ENCODE measurements at places on chromosomes 5 and 9.
A peak's percentile ranks its signal among the peaks of the same experiment; 100 is the strongest.

DNA sequence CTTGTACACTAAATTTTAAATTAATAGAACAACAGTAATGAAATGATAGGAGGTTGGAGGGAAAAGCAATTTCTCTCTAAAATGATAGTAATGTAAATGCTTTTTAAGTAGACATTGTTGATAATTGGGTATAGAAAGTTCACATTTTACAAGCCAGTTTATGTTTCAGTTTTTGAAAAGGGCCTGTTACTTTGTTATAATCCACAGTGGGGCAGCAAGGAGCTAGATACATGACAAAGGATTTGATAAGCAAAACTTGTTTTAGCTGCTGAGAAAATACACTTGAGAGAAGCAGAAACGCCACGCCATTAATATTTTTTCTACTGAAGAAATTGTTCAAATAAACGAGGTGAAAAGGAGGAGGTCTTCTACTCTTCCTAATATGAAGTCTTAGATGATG lies 30.2 kb downstream of the SREK1 start:
- no peak for DNase-seq

- no peak for DNase-seq
These were observed 265.2 kb upstream of the RASA1 start for GRCh38 chr5:87002485-87002884.

GRCh38 chr9:102101723-102102122 lies 363.3 kb upstream of the GRIN3A start:
- no peak for DNase-seq

DNA sequence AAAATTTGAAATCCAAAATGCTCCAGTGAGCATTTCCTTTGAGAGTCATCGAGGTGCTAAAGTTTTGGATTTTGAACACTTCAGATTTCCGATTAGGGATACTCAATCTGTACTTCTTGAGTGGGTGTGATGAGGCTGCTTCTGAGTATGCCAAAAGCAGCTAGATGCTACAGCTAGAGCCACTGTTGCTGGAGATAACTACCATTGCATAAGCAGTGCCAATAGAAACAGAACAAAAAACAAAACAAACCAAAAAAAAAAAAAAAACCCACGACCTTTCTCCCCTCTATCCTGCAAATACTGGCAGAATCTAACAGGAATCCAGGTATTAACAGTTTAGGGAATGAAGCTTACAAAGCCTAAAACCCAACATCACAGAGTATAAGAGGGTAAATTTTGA lies 43.5 kb downstream of the PKD2L2 start:
- no peak for DNase-seq

- no peak for DNase-seq
These were observed 76.4 kb upstream of the TARS1 start for GRCh38 chr5:33364406-33364805.

- DNase-seq: no peak
These were observed 69.0 kb downstream of the UGCG start for GRCh38 chr9:111965566-111966019.

- no peak for DNase-seq
These were observed 369.5 kb downstream of the TAF11L14 start for GRCh38 chr5:18003784-18004183.

- no peak for DNase-seq
These were observed 8.3 kb upstream of the CXXC5 start for GRCh38 chr5:139639619-139640380.

DNA sequence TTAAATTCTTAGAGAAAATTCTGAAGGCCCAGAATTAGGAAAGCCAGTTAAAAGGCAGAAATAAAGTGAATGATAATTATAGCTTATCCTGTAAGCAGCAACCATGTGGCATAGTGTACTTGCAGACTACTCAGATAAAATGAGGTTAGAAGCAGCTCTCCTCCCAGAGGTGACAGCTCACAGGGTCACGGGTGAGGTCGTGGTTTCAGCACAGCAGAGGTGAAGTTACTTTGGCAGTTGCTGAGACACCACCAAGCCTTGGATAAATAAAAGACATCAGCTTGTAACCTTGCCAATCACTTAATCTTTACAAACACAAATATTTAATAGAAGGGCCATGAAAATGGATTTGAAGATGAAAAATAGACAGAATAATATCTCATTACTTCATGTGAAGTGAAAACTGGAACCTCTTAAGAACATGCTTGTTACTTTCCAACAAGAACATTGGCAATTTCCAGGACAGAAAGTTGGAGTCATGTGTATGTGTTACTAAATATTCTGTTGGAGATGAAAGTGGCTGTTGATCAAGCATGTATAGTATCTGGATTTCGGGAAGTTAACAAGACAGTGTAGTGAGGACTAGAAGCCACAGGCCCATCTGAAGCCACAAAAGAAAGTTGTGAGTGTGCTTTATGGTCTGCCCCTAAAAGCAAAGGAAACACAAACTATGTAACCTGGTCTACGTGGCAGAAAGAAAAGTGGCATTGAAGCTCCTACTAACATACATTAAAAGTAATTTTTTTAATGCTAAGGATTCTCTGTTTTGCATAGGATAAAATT lies 134.4 kb downstream of the ERCC6L2 start:
- DNase-seq: peak; percentile 34

- no peak for DNase-seq
These were observed 40.0 kb downstream of the TMEM252 start for GRCh38 chr9:68500457-68501381.

- no peak for DNase-seq
These were observed 31.1 kb downstream of the ATP6V0E1 start for GRCh38 chr5:173014671-173015070.

- DNase-seq: no peak
These were observed 100.4 kb downstream of the VPS13A start for GRCh38 chr9:77277719-77278118.

DNA sequence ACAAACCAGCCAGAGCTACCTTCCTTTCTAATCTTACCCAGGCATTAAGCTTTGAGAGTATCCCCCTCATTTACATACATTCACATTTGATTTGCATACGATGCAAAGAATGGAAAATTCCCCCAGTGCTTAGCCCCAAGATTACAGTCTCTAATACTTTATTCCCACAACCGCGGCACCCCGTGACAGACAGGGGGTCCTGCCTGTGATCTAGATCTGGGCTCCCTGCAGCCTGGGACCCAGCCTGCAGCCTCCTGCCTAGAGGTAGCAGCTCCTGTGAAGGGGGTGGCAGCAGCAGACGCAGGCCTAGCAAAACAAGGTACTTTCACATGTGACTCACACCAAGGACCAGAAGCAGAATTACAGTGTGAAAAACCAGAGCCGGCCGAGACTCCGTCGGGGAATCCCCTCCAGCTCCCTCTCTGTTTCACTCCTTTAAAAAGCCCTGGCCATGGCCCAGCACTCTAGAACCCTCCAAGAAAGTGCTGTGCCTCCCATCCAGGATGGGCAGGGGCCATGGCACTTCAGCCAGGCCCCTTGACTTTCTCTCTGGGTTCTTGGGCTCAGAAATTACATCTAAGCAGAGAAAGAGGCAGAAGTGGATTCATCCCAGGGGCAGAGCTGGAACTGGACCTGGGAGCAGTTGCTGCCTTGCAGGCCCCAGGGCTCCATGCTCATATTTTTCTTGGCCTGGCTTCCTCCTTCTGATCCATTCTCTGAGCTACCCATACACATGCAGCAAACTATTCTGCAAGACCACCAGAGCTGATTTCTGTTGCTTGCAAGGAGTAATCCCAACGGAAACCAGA lies 14.0 kb upstream of the TCF7 start:
- DNase-seq: peak; percentile 65

- DNase-seq: no peak
These were observed 19.8 kb downstream of the COL27A1 start for GRCh38 chr9:114174876-114175771.

- DNase-seq: peak; percentile 25
These were observed 35.9 kb downstream of the KIF2A start for GRCh38 chr5:62341783-62342475.

DNA sequence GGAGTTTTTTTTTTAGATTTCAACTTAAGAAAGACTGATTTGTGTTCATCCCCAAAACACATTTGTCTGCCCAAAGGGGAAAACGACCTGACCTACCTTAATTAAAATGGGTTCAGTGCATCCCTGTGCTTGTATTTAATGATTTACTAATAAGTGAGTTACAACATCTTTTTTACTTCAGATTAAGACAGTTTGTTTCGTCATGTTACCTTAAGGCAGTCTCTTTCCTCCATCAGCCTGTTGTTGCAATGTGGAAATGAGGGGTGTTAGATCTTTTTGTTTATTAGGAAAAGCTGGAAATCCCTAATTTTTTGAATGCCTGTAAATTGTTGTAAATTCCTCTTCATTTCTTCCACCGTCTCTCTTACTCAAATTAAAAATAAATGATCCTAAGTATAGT lies 177.5 kb downstream of the GDNF start:
- no peak for DNase-seq

- DNase-seq: no peak
These were observed 65.1 kb downstream of the EFNA5 start for GRCh38 chr5:107605596-107606125.

- no peak for DNase-seq
These were observed 246.9 kb upstream of the ZNF462 start for GRCh38 chr9:106616026-106616425.

GRCh38 chr9:114522286-114522685 lies 17.0 kb upstream of the WHRN start:
- DNase-seq: no peak

DNA sequence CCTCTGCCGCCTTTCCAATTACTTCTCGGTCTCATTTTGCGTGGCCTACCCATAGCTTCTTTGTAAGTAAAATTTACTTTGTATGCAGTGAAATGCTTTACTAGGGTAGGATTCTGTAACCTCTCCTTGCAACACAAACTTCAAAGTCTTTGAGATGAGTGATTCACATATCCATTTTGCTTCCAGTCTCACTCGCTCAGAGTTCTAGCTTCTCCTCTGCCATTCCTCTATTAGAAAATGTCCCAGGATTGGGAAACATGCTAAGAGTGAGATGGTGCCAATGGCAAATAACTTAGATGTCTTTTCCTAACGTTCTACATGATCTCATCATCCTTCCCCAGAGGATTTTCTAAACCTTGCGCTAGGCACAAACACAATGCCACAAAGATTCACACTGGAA lies 270.5 kb upstream of the SLC30A5 start:
- DNase-seq: no peak

DNA sequence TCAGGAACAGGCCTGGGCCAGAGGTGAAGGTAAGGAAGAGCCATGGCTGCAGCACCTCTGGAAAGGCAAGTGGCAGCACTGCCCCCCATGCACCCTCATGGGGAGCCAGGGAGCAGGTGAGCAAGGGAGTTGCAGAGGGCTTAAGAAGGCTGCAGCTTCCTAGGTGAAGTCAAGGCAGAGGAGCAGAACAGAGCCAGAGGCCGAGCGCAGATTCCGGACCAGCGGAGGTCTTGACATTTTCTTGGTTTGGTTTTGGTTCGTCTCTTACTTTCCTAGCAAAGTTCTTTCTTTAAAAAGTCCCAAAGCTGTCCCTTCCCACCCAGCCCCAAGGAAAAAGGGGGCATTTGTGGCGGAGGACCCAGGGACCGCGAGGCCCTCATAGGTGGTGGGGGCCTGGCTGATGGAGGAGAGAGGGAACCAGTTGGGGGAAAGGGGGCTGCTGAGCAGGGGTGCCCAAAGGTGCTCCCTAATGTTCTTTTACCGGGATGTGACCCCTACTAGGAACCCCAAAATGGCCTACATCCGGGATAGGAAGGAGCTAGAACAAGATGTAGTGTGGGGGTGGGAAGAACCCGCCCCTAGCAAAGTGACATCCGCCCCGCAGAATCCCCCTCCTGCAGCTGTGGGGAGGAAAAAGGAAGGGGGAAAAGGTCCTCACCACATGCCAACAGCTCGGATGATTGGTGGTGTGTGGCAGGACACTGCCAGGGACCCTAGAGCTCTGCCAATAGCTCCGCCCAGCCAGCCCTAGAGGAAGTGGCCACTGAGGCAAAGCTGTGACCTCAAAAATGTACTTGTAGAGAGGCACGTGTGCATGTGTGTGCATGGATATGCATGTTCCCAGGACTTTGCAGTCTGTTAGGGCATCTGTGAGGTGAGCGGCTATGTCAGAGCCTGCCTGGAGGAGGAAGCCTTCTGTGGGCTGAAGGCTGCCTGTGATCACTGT lies 914 bp upstream of the CD72 start:
- DNase-seq: no peak

GRCh38 chr5:143878430-143878829 lies 66.5 kb downstream of the HMHB1 start:
- DNase-seq: no peak

GRCh38 chr9:93061791-93062763 lies 3.6 kb downstream of the SUSD3 start:
- DNase-seq: no peak

GRCh38 chr9:104855807-104856206 lies 72.1 kb downstream of the ABCA1 start:
- no peak for DNase-seq

- DNase-seq: no peak
These were observed 35.3 kb upstream of the POMT1 start for GRCh38 chr9:131467214-131467935.

GRCh38 chr5:17309462-17309861 lies 92.0 kb downstream of the BASP1 start:
- no peak for DNase-seq

DNA sequence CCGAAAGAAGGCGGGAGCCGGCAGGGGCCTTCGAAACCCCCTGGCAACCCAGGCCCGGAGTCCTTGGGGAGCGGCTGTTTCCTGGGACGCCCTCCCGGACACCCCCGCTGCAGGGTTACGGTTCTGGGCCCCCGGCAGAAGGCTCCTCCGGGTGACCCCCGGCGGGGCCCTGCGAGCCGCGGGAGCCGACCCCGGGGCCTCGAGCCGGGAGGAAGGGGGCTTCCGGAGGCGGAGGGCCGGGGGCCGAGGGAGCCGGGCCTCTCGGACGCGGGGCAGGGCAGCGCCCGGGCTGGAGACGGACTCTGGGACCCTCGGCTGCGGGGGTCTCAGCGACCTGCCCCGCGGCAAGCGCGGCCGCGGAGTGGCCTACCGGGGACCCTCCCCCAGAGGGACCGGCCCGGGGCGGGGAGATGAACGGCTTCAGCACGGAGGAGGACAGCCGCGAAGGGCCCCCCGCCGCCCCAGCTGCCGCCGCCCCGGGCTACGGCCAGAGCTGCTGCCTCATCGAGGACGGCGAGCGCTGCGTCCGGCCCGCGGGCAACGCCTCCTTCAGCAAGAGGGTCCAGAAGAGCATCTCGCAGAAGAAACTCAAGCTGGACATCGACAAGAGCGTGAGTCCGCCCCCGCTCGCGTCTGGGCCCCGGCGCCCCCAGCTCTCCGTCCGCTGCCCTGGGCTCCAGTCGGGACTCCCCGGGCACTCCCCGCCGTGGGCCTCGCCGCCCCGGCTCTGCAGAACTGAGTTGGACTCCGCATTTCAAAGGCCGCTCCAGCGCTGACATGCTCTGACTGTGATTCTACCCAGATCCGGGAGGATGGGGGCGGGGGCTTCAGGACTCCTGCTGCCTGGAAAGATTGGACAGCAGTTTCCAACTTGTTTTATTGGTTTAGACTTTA lies 645 bp downstream of the SAP30L start:
- DNase-seq: peak; percentile 39

DNA sequence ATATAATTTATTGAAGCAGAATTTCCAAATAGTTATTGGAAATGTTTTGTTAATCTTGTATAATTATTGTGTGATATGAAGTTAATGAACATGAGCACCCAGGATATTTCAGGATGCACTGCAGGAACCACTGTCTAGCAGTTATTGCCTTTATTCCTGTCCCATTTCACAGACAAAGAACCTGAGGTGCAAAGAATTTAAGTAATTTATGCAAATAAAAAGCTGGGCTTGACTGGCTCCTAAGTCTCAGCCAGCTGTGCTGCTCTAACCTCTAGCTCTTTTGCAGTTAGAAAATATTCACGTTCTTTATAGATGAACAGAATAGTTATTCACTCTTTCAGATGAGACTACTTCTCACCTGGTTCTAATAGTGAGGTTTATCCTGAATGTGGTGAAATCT lies 50.0 kb upstream of the NUDT12 start:
- DNase-seq: no peak

GRCh38 chr9:109278848-109279247 lies 42.0 kb downstream of the EPB41L4B start:
- DNase-seq: no peak

GRCh38 chr5:123882319-123882964 lies 370.5 kb downstream of the CSNK1G3 start:
- DNase-seq: no peak

All from CD4-positive, CD25-positive, alpha-beta regulatory T cell (primary cell).